ENCODE measurements at places on chromosomes 5 and 9.

DNA sequence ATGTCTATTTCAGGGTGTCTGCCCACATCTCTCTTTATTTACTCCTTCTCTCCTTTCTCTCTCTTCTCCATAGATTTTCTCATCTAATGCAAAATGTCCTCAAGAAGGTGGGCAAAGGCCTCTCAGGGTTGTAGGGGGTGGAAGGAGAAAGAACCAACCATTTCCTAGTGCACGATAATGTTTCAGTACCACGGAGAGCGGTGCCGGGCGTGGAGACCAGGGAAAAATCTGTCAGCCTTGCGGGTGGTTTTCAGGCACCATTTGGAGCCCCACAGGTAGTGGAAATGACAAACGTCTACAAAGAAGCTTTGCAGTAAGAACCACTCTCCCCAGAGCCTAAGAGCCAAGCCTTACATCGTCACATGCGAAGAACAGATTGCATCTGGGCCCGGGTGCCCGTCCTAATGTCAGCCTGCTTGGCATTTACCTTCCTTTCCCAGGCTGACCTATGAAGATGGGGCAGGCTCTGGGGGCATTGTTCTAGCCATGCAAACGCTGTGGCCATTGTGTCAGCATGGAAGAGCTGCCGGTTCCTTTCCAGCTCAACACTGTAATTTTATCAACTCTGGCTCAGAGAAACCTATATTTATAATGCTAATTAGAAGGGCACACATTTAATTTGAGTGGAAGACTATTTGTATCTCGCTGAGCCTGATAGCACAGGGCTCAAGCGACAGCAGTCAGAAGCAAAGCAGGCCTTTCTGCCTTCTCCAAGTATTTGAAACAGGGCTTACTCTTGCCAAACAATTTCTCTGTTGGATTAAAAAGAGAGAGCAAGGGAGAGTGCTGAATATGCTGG, 430.1 kb upstream of the WWC1 start:
- DNase-seq = no peak

GRCh38 chr9:27462434-27462833, 61.7 kb upstream of the IFNK start:
- DNase-seq = no peak

DNA sequence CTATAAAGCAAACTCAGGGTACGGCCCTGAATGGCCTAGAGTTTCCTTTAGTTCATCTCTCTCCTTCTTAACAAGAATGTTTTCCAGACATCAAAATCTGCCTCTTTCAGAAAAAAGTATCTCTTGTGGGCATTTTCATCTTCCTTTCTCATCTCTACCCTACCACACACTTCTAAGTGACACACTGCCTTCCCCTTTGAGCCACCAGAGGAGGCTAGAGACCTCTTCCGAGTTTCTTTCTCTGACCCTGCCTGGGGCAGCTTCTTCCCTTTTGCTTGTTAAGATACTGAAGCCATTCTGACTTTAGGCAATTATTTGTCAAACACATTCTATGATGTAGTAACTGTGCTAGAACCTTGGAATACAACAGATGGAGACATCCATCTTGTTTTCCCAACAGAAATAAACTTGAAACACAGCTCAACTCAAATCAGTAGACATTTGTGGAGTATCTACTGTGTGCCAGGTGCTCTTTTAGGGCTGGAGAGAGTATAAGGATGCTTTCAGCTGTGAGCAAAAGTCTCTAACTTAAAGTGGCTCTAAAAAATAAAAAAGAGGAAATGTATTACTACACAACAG, 8.6 kb upstream of the SV2C start:
- no peak for DNase-seq

DNA sequence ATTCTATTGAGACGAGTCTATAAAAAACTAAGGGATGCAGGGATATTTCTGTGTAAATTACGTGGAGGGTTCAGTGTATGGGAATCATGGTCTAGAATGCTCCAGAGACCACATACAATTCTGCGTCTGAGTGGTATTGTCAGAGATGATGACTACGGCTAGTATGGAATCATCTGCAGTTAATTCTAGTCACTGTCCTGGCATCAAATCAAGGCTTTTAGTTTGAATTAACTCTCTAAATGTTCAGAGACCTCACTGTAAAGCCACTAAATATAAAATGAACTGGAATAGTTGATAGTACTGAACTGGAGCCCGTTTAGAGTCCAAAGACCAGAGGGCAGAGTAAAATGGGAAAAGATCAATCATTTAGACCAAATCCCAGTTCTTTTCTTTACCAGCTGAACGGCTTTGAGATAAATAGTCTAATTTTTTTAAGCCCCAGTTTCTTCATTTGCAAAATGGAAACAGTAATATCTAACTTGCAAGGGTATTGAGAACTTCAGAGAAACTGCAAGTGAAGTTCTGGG, 599.8 kb downstream of the EBF1 start:
- no peak for DNase-seq

GRCh38 chr5:119048246-119048645, 22.6 kb upstream of the DMXL1 start:
- DNase-seq = no peak

DNA sequence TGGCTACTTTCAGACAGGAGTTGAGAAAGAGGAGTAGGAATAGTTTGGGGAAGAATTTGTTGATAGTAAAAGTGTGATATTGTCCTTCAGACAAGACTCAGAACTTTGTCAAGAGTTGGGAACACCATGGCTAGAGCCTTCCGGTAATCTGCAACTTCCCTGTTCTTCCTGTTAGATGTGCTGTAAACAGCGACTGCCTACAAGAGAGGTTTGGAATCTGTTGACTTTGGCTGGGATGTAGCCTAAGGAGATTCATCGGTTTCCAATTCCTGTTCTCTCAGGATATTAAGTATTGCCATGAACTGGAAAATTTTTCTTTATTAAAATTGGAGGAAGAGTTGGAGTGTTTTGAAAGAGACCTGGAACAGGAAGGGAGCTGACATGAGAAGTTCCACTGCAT, 43.9 kb downstream of the ARHGAP26 start:
- DNase-seq = no peak

Data from HS-27A (cell line).